ENCODE measurements at places on chromosomes 7 and 10.

- no peak for DNase-seq
Measured at GRCh38 chr10:1520909-1521565, 216.3 kb downstream of the ADARB2 start.

GRCh38 chr7:99728615-99729014 lies 6.4 kb downstream of the CYP3A7 start:
- no peak for DNase-seq

GRCh38 chr7:71354716-71355115 lies 222.8 kb downstream of the GALNT17 start:
- DNase-seq, result no peak

GRCh38 chr7:18087026-18087686 lies 59.5 kb upstream of the PRPS1L1 start:
- no peak for DNase-seq

DNA sequence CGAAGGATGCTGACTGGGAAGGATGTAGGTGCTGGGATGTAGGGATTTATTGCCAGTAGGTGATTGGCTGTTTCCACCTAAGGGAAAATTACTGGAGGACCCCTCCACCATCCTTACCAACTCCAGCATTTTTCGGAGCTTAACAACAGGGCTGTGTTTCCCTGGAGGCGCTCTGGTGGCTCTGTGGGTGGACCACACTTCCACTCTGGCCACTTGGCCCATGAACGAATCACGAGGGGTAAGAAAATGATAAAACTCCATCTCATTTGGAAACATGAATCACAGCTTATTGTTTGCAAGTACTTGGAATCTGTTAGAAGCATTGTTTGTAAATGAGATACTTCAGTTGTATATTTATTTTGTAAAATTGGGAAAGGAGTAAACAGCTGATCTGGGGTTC lies 3.0 kb downstream of the DOCK1 start:
- no peak for DNase-seq

DNA sequence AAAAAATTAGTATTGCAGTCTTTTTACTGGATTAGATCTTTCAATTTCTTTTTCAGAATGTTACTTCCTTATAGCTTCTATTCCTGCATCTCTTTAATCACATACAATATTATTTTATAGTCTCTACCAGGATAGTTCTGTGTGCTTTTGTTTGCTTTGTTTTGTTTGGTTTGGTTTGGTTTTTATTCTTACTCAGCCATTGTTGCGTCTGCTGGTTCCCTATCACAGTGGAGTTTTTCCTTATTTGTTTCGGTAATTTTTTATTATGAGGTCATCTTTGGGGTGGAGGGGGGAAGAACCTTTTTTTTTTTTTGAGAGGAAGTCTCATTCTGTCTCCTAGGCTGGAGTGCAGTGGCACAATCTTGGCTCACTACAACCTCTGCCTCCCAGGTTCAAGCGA lies 9.0 kb upstream of the BAIAP2L1 start:
- no peak for DNase-seq

DNA sequence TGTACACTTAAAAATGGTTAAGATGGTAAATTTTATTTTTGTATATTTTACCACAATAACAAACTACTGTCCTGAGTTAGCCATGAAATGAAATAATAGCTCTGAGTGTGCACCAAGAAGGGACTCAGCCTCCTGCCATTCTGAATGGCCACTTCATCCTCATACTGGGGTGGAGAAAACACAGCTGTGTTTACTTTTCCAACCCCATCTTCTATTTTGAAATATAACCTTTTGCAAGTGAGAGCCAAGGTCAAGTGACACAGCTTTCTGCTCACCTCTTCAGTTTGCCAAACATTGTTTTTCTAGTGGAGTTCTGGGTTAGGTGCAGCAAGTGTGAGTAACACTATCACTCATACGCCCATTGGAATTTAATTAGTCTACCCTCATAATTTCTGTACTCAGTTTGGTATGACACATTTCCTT lies 107.4 kb upstream of the GLCCI1 start:
- no peak for DNase-seq

DNA sequence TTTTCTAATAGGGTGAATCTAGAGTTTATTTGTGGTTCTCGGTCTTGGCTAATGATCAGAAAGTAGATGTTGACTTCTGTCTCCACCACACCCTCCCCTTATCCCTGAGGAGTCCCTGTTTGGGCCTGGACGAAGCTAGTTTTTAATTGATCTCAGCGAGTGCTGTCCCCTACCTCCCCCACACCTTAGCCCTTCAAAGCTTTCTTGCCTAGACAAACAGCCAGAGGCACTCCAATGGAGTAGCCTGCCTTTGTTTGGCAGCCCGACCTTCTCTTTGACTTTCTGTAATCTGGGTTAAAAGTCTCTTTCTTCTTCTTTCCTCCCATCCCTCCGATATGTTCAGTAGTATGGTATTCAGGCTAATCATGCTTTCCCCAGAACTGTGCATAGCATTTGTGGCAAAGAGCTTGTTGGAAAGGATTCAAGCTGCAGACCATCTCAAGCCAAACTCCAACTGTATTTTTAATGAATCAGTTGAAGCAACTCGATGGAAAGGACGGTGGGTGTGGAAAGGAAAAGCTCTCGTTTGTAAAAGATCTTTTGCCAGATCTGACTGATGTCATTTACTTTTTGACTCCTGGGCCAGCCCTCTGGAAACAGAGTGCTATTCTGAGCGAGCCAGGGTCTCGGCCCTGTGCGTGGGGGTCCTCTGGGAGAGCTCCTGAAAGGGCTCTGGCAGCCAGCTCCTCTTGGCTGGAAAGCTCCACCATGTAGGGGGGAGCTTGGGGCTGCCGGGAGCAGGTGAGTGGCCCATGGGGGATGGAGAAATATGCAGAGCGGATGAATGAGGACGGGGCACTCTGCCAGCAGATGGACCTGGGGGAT lies 4.5 kb downstream of the FAM180A start:
- DNase-seq, result no peak

DNA sequence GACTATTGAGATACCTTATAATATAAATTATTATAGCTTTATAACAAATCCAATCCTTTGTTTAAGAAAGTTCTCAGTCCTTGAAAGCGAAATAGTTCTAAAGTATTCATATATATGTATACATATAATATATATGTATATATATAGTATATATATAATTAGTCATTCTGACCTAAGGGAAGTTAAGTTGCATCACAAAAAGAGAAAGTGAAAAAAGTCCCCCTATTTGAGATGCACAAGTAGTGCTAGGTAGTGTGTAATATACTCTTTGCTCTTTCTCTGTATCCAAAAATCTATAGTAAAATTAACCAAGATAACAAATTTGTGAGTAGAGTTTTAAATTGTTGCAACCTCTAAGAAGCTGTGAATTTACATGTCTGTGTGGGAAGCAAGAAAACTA lies 13.3 kb upstream of the IFIT1B start:
- no peak for DNase-seq

DNA sequence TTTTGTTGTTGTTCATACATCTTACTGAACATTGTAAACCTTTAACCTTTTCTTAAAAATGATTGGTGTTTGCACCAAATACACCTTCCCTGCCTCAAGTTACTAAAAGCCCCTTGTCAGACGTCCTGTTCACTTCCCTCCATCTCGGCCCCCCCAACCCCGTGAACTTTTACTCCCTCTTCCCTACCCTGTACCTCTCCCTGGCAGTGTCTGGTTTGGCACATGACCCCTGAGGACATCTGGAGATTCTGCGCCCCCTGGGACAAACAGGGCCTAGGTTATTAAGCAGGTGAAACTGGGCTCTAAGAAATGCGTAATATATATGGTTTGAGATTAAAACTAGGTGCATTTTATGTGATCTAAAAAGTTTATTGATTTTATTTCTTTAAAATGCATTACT lies 1.4 kb downstream of the PPP2R2D start:
- DNase-seq, result no peak

DNA sequence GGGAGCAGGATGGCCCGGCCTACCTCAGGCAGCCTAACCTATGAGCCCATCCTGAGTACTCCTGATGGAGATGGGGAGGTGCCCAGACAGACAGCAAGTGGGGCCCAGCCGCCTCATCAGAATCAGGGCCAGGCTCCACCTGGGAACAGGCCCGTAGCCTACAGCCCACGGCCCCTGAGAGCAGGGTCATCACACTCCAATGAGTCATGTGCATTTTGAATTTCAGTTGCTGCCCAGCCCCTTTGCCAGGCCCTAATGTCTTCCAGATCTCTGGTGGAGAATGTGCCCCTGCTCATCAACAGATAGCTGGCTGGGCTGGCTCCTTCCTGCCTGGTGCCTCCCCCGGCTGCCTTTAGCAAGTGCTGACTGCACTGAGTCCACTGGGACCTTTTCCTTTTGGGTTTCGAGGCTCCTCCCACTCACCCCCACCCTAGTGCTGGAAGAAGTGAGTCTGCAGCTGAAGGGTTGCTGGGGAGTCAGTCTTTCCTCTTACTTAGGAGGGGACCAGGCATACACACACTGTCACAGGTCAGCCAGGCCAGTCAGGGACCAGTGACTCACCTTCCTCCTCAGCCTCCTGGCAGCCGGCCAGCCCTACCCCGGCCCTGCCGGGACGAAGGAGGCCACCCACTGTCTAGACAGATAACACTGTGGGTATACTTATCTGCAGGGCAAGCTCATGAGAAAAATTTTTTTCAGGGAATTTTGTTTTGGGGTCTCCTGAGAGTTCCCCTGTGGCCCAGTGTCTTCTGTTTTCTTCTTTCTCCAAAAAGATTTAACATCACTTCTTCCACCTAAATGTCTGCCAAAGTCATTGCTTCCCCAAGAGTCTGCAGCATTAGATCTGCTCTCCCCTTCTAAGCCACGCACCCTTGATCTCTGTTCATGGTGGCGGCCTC lies 9.1 kb upstream of the ASIC3 start:
- DNase-seq, result peak; percentile 36

- no peak for DNase-seq
Measured at GRCh38 chr10:30542001-30542894, 87.3 kb downstream of the LYZL2 start.

DNA sequence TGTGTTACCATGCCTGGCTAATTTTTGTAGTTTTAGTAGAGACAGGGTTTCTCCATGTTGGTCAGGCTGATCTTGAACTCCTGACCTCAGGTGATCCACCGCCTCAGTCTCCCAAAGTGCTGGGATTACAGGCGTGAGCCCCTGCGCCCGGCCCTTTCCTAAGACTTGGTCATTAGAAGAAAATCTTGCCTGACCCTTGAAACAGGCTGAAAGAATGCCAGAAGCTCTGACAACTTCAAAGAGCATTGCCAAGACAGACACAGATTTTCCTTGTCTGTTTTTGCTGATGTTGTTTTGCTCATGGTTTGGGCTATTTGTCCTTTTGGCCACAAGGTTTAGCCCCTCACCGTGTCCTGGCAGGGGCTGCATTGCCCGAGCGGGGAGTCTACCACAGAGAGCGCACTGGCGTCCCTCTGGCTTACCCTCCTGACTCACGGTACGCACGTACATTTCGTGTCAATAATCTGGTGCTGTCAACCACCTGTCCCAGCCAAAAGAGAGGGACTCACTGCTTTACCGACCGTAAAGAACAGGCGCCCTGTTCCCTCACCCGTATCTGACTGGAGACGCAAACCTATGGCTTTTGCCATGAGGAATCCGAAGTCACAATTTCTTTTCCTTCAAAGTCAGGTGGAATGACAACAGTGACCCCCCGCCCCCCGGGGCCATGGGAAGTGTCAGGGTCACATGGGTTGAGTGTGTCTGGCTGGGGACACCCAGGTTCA lies 10.1 kb upstream of the INPP5A start:
- no peak for DNase-seq

GRCh38 chr10:103042129-103042528 lies 124.0 kb downstream of the CNNM2 start:
- no peak for DNase-seq

DNA sequence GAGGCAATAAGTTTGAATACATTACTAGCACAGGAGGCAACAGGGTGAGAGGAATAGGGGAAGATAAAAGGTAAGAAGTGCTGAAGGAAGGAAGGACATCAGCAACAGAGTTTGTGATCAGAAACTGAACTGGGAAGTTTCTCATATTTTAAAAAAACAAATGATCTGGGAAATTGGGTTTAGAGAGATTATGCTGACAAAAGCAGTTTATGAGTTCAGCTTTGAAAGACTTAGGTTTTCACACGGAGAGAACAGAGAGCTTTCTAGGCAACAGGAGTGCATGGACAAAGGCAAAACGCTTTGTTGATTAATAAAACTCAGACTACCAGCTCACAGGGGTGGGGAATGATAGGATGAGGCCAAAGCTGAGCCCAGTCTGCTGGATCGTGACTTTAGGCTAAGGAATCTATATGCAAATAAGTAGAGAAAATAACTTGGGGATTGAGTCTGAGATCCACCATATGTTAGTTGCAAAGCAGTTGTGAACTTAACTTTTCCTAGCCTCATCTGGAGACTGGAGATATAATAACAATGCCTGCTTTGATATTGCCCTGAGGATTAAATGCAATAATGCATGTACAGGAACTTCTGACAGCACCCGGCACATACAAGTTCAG lies 4.2 kb downstream of the OSBPL3 start:
- DNase-seq, result no peak

DNA sequence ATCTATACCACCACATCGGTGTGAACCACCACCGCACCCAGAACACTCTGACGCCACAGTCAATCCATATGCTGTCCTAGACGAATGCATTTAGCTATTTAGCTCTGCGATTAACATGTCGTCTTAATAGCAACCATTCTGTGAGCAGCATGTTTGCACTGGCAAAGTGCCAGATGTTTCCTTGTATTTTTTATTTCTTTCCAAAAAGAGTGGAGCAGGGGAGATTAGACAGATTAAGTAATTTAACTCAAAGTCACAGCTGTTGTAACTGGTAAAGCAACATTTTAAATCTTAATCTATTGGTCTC lies 57.0 kb upstream of the ARL4A start:
- DNase-seq, result no peak

GRCh38 chr10:92239600-92240288 lies 51.1 kb downstream of the CPEB3 start:
- no peak for DNase-seq

DNA sequence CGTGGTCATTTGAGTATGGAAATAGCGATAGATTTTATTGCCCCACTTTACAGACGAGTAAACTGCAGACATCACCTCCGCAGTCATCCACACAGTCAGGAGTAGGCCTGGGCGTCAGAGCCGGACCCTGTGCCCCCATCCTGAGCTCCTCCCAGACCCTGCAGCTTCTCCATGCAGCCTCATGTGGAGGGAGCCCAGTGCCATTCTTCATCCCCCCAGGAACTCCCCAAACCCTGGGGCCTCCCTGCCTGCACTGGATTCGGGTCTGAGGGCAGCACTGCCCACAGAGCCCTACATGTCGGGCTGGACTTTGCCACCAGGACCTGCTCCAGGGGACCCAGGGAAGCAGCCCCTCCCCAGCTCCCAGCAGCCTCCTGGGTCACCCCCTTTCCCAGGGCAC lies 100.8 kb downstream of the MKI67 start:
- DNase-seq, result no peak

DNA sequence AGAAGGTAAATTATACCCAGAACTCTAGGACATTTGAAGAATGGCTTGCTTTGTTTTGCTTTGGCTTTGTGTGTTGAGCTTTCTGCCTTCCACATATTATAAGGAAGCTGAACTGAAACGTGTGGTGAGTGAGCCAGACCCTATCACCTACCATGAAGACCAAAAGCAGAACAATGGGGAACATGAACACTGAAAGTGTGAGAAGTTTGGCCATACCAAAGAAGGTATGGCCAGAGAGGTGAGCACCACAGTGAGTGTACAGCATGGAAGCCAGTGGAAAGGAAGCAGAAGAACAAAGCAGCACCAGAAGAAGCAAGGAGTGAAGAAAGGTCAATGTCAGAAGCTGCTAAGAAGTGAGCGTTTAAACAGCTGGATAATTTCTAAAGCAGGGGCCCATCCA lies 59.7 kb upstream of the CCDC71L start:
- DNase-seq, result no peak

GRCh38 chr7:70771451-70771850 lies 360.5 kb upstream of the GALNT17 start:
- DNase-seq, result no peak

- DNase-seq, result no peak
Measured at GRCh38 chr10:32131388-32131787, 75.2 kb upstream of the KIF5B start.

Measured in effector memory CD4-positive, alpha-beta T cell (primary cell).